ENCODE measurements at places on chromosomes 16 and 17.

DNA sequence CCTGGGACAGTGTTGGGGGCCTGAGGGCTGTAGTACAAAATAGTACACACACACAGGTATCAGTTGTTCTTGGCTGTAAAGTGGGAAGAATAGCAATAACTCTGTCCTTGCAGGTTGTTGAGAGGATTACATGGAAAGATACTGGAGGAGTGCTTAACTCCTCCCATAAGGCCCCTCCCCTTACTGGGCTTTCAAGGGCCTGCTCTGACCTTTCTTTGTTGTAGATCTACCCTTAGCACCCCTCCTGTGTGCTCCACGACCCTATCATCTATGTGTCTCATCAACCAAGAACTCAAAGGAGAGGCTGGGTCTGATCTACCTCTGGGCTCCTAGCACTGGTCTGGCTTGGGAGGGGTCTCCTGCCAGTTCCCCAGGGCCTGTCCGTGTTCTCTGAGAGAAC lies 8.3 kb upstream of the EDC4 start:
- no peak for DNase-seq

- no peak for DNase-seq
These were observed 36.6 kb downstream of the C16orf78 start for GRCh38 chr16:49410226-49410625.

GRCh38 chr16:77555126-77555525 lies 120.3 kb upstream of the ADAMTS18 start:
- DNase-seq: no peak

- DNase-seq: no peak
These were observed 5.3 kb upstream of the PHOSPHO1 start for GRCh38 chr17:49235896-49236295.

DNA sequence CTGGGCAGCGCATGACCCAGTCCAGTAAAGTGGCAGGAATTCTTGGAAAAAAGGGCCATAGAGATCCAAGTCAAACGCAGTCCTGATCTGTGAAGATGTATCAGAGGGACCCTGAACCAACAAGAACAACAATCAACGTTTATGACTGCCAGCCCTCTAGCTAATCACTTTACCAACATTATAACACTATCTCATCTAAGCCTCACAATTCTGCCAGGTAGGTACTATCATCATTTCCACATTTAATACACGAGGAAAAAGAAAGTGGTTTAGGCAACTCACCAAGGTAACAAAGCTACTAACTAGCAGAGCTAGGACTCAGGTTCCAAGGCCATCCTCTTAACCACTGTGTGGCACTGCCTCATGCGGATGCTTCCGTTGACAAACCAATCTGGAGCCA lies 28.1 kb downstream of the TEX2 start:
- DNase-seq: no peak

GRCh38 chr16:50834701-50835100 lies 92.8 kb downstream of the CYLD start:
- DNase-seq: no peak

- DNase-seq: no peak
These were observed 8.6 kb downstream of the ARHGAP17 start for GRCh38 chr16:25006504-25007056.

DNA sequence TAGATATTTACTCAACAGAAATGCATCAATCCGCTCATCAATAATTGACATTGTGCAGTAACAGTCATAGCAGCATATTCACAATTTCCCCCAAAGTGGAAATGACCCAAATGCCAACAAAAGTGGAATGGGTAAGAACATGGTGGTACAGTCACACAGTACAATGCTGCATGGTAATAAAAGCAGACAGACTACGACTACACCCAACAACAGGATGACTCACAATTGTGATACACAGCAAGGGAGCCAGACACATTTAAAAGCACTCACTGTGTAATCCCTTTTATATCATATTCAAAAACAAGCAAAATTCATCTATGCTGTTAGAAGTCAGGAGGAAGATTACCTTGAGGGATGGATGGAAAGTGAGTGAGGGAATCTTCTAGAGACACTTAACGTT lies 76.5 kb upstream of the NUDT7 start:
- DNase-seq: no peak

- peak; percentile 60 for DNase-seq
These were observed 126.6 kb downstream of the SOCS1 start for GRCh38 chr16:11129378-11129781.

DNA sequence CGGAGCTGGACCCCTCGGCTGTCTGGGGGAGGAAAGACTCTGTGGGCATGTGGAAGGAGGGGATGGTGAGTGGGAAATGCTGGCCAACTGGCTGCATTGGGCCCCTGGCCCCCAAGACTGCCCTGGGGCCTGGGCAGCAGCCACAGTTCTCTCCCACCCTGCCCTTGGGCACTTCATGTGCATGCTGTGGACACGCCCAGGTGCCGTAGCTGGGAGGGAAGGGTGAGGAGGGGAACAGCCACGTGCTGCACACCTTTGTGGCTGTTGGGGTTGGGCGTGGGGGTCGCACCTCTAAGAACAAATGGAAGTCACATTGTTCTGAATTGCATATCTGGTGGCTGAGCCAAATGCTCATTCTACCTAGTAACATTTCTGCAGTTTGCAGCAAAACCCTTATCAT lies 11.9 kb upstream of the ZNHIT3 start:
- DNase-seq: no peak

GRCh38 chr16:11828696-11829095 lies 22.6 kb downstream of the RSL1D1 start:
- DNase-seq: no peak

GRCh38 chr17:82981141-82981730 lies 98.2 kb upstream of the METRNL start:
- no peak for DNase-seq

GRCh38 chr16:13120557-13120956 lies 219.2 kb downstream of the SHISA9 start:
- DNase-seq: no peak

- no peak for DNase-seq
These were observed 34.7 kb upstream of the GUCY2D start for GRCh38 chr17:7967751-7968150.

- no peak for DNase-seq
These were observed 208.8 kb downstream of the CCDC182 start for GRCh38 chr17:57536289-57536688.

- DNase-seq: no peak
These were observed 101.8 kb downstream of the SALL1 start for GRCh38 chr16:51049276-51049675.

DNA sequence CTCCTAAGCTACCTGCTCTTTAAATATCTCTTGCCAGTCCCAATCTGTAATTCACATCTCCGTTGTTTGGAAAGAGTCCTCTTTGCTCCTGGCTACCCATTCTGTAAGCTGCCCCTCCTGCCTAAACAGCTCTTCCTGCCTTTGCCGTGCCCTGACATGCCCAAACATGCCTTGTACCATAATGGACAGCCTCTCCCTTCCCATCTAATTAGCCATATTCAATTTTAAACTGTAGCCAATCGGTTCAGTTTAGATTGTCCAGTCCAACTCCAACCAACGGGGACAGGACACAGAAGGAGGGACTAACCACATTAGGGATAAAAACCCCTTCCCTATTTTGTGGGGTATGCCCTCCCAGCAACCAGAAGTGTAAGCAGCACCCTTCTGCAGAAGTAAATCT lies 30.6 kb upstream of the CLEC3A start:
- no peak for DNase-seq

DNA sequence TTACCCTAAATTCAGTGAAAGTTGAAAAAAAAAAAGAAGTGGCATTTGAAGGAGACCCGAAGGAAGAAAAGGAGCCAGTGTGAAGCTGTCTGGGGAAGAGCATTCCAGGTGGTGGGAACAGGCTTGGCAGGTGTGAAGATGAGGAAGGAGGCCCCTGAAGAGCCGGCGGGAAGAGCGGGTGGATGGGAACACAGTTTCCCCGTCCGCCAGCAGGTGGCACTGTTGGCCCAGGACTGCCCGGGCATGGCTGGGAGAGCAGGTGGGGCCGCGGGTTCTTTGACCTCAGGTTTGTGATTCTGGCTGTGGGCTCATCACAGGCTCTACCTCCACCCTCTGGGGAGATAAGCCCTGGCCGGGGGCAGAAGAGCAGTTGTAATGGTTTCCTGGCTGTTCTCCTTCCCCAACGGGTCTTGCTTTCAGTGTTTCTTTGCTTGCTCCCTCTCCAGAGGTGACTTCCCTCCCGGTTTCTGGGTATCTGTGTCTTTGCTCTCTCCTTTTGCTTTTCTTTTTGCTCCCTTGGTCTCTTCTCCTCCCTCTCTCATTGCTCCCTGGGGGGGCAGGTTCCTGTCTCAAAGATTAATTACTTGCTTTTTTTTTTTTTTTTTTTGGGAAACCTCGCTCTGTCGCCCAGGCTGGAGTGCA lies 32.3 kb downstream of the RAP1GAP2 start:
- no peak for DNase-seq

GRCh38 chr16:69301861-69302260 lies 9.3 kb upstream of the VPS4A start:
- DNase-seq: no peak

DNA sequence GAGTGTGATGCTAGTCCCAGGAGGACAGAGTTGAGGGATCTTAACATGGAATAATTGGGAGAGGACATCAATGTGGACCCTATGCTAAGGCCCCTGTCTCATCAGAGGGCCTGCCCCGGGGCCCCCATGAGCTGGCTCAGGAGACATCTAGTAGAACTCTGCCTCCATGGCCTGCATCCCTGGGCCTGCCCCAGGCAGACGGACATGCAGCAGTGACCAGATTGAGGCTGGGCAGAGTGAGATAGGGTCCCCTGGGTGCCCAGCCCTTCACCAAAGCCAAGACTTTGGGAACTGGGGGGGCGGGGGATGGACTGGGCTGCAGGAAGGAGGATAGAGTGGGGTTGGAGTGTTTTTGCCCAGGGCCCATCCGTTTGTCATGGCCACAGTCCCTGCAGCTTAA lies 115.2 kb downstream of the CCDC182 start:
- DNase-seq: no peak

DNA sequence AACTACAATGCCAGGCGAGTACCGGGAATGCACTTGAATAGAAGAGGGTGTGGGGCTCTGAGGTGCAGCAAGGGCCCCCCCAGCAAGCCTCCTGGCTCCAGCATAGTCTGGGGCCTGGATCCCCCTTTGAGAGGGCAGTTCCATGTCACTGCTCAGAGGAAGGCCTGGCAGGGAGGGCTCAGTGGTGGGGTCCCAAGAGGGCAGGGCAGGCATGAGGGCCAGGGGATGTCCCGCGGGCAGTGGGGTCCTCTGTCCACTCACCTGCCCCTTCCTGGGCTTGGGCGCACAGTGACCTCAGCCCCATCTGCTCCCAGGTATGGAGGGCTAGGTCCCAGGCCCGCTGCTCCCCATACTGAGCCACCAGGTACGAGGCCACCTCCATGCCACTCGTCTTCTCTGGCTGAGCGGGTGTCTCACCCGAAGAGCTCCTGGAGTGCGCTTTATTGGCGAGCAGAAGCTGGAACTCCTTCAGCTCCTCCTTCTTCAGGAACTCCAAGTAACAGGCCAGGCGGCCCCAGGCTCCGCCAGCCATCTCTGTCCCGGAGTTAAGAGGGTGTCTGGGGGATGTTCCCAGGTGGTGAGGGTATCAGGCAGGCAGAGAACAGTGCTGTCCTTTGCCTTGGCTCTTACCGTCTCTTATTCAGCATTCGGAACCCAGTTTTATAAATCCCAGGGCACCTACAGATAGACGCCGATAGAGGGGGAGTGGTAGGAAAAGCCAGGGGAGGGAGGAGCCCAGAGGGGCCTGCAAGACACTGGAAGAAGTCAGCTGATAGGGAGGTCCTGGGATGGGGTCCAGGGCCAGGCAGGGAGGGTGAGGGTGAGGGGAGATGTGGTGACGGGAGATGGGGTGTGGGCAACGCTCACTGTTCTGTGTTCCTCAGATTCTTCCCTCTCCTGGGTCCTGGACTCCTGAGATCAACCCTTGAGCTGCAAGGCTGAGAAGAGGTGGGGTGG lies 605 bp downstream of the NLRP1 start:
- no peak for DNase-seq

GRCh38 chr17:3447625-3448024 lies 14.0 kb upstream of the OR1E2 start:
- DNase-seq: no peak

DNA sequence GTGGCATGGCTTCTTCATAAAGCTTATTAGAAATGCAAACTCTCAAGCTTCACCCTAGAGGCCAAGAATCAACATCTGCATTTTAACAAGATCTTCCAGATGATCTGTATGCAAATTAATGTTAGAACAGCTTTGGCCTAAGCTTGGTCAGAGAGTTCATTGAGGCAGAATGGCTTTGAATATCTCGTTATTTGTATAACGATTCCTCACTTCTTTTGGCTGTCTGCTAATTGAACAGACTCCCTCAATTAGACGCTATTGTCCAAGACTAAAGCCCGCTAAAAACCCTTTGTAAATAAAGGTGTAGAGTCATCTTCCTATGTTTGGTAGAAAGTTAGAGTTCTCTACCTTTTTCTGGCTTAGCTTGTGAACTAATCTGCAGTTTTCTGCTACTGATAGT lies 1453.7 kb downstream of the CDH8 start:
- DNase-seq: no peak

- no peak for DNase-seq
These were observed 1.3 kb downstream of the CIITA start for GRCh38 chr16:10878328-10878643.

GRCh38 chr17:42106009-42106408 lies 6.5 kb downstream of the DHX58 start:
- no peak for DNase-seq

Measured in brain pericyte (primary cell).